ENCODE measurements at places on chromosomes 7 and 10. TPM values are rescaled to one million over a fixed set of nuclear protein-coding genes. Genes with fewer than 3 reads are reported as not detected.

SFTPA1 gene
- total RNA-seq = 0.22 TPM

SHLD2 gene
- 19.2 TPM for total RNA-seq

SORCS3 gene
- total RNA-seq = 0.31 TPM

PLXDC2 gene
- total RNA-seq = 38.5 TPM

GRM8 gene
- 4.2 TPM for total RNA-seq

AKR1C8 gene
- not detected for total RNA-seq

SPACDR gene
- 0.67 TPM for total RNA-seq

C7orf33 gene
- total RNA-seq = not detected
